Urothelium cell line (cell line): ENCODE measurements at places on chromosomes 5 and 9.
A peak's percentile ranks its signal among the peaks of the same experiment; 100 is the strongest.

- DNase-seq: no peak
Measured at GRCh38 chr5:35369965-35370790, 139.9 kb upstream of the PRLR start.

DNA sequence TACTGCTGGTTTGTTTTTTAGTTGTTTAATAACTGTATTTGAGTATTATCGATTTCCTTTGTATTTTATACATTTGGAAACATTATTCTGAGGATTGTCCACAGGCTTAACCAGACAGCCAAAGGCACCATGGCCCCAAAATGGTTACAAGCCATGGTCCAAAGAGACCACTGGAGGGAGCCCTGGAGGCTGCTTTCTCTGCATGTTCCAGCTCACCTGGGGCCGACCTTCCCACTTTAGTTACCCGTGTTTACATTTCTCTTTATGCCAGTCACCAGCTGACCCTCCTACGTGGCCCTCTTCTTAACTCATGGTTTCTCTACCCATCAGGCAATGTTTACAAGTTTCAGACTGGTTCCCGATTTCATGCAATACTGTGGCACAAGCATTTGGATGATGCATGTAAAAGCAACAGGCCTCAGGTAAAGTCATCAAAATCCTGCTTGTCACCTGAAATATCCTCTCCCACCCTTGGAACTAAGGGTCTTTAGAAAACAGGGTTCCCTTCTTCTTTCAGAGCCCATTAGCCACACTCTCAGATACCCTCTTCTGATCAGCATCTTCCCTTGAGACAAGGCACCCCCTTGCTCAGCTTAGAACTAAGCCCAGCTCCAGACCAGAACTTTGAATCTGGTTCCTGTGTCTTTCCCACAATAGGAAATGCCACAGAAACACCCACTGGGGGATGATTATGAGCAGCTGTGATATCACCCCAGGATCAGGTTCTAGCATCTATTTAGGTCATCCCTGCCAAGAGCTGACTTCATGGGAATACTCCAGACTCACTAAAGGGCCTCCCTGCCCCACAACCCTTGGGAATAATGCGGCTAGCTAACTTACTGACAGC is 49.9 kb upstream of the GARNL3 start:
- DNase-seq: peak; percentile 71

DNA sequence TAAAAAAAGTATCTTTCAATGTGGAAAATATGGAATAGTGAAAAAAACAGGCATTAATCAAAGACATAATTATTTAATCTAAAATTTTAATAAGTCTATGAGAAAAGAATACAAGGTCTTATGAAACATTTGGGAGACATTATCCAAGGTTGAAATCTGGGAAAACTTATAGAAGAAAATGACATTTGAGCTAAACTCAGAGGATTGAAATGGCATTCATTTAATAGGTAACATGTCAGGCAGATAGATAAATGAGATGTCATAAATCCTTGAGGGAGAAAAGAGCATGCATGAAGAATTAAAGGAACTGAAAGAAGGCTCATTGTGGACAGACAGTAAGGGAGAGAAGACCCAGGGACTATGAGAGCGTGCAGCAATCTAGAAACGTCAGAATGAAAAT is 284.4 kb downstream of the PRR16 start:
- no peak for DNase-seq

GRCh38 chr5:172760959-172761358 is 10.0 kb downstream of the DUSP1 start:
- DNase-seq: no peak

DNA sequence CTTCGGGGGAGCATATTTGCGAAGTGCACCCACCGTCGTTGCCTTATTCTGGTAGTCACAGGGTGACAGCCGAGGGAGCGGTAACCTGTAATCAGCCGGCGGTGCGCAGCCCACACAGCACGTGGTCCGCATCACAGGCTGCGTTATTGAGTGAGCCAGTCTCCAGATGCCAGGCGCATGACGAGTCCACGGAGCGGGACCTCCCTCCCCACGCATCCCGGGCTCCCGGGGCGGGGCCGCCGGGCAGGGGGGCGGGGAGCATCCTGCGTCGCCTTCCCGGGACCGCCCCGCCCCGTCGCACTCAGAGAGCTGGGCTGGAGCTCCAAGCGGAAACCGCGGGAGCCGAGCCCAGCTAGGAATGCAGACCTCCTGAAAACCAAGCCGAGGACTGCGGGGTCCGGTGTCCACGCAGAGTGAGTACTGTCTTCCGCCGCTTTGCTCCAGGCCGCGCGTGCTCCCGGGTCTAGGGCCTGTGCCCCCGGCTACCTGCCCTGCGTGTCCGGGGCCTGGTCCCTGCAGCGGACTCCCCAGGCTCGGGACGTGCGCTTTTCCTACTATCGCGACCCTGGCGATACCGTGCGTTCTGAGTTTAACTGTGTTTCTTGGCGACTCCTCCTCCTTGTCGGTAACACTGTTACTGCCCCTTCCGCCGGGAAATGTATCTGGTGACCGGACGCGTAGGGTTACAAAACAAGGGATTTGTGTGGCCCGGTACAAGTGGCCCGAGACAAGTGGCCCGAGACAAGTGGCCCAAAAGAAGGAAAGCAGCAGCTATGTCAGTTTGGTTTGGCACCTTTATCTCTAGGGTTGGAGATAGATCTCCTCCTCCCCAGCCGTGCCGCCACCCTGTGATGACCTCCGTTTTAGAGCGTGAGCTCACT is 40.6 kb downstream of the CAST start:
- peak; percentile 97 for DNase-seq
